ENCODE measurements at places on chromosomes 5 and 9. TPM values are rescaled to one million over a fixed set of nuclear protein-coding genes. Genes with fewer than 3 reads are reported as not detected.

DNA sequence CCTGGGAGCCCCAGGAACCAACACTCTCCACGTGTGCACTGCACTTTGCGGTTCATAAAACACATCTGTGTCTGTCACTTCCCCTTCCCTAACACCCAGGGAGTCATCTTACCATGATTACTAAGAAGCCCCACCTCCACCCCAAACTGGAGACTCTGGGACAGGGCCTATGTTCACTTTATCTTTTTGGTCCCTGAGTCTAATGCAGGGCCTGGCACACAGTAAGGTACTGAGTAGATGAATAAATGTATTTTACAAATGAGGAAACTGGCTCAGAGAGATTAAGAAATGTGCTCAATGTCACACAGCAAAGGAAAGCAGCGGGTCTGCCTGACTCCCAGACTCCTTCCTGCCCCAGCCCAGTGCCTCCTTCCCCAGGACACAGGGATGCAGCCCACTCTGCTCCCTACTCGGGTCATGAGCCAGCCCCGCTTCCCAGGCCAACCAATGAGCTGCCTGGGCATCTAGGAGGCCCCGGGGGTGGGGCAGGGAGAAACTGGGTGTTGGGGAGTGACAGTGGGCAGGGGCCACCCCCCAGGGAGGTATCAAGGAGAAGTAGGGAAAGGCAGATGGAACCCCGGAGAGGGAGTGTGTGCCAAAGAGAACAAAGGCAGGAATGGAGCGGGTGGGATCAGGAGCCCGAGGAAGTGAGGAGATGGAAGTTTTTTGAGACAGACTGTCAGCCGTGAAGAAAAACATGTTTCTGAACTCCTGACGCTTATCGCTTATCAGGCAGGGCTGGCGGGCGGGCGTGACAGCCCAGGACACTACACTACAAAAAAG, 30.5 kb downstream of the SHB start:
- H3K4me1 ChIP-seq = no peaks in the 10 kb centered on the region
- no peak for DNase-seq
- H3K27me3 ChIP-seq = no peaks in the 10 kb centered on the region
- no peak overlapping the region for H3K4me3 ChIP-seq

GRCh38 chr9:95316794-95317118, 753 bp downstream of the FANCC start:
- peak; percentile 59 for DNase-seq
- peaks cover 8% of the 10 kb centered on the region for H3K27me3 ChIP-seq
- peak overlapping the region; percentile 82 for H3K27ac ChIP-seq
- peaks cover 16% of the 10 kb centered on the region for H3K4me1 ChIP-seq
- peak overlapping the region; percentile 87 for H3K4me3 ChIP-seq

- H3K27ac ChIP-seq = no peak overlapping the region
- H3K4me3 ChIP-seq = no peak overlapping the region
- peaks cover 59% of the 10 kb centered on the region for H3K36me3 ChIP-seq
- peaks cover 2% of the 10 kb centered on the region for H3K4me1 ChIP-seq
- no peaks in the 10 kb centered on the region for H3K27me3 ChIP-seq
- no peak for DNase-seq
These were observed 41.5 kb downstream of the TENT4A start for GRCh38 chr5:6754766-6755165.

Gene MAMDC4
- total RNA-seq = 19.1 TPM

Gene PDCD1LG2
- 0.13 TPM for total RNA-seq

Gene SIMC1
- 21.5 TPM for total RNA-seq

- no peak for DNase-seq
- H3K27ac ChIP-seq = no peak overlapping the region
- H3K36me3 ChIP-seq = no peaks in the 10 kb centered on the region
- H3K4me3 ChIP-seq = peak overlapping the region; percentile 62
These were observed 647 bp downstream of the PDE8B start for GRCh38 chr5:77210964-77211690.

Gene PCDH1
- 0.87 TPM for total RNA-seq

- no peak overlapping the region for H3K4me3 ChIP-seq
- no peak for DNase-seq
- peaks cover 8% of the 10 kb centered on the region for H3K27me3 ChIP-seq
- no peaks in the 10 kb centered on the region for H3K36me3 ChIP-seq
- no peak overlapping the region for H3K27ac ChIP-seq
These were observed 109.8 kb upstream of the NFIL3 start for GRCh38 chr9:91533382-91533781.

Gene SLC34A3
- not detected for total RNA-seq

DNA sequence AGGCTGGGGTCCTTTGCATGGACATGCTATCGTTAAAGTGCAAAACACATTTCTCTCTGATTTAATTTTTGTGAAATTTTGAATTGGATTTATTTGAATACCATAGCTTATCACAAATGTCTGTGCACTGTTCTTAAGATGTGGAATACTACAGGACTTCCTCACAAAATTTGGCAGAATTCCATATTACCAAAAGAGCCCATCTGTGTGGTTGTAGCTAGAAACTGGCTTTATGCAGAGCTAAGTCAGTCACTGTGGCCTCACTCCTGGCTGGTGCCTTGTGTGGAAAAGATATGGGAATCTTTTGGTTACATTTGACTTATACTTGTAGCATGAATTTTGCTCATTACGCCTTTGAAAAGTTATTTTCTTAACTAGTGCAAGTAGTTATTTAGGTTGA, 35.5 kb downstream of the ACO1 start:
- H3K4me1 ChIP-seq = no peaks in the 10 kb centered on the region
- no peak overlapping the region for H3K4me3 ChIP-seq
- peaks cover 13% of the 10 kb centered on the region for H3K36me3 ChIP-seq
- no peak overlapping the region for H3K27ac ChIP-seq

GRCh38 chr9:37542895-37543294, 33.3 kb downstream of the FBXO10 start:
- H3K36me3 ChIP-seq = peaks cover 9% of the 10 kb centered on the region
- no peak overlapping the region for H3K4me3 ChIP-seq
- no peaks in the 10 kb centered on the region for H3K27me3 ChIP-seq

DNA sequence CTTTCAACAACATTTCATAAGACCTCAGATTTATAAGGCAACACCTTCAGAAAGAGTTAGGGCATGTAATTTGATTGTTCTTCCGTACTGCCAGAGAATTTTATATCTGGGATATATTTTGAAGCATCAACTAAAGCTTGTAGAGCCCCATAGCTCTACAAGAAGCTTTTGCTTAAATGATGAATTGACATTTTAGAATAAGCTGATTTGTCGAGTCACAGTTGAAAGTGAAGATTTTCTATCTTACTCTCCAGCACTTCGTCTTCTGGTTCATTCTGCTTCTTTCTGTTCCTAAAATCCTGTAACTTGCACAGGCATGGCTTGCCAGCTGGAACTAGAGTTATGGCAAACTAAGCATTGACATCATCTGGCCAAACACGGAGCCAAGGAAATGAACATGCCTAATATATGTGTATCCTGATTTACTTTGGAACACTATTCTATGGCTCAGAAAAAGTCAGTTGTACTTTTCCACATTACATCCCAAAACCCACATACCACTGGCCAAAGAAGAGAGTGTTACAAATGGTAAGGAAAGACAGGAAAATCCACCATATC, 68.6 kb upstream of the MAST4 start:
- DNase-seq = no peak
- no peak overlapping the region for H3K27ac ChIP-seq
- H3K36me3 ChIP-seq = no peaks in the 10 kb centered on the region
- H3K4me1 ChIP-seq = no peaks in the 10 kb centered on the region
- no peak overlapping the region for H3K4me3 ChIP-seq
- peaks cover 13% of the 10 kb centered on the region for H3K27me3 ChIP-seq

DNA sequence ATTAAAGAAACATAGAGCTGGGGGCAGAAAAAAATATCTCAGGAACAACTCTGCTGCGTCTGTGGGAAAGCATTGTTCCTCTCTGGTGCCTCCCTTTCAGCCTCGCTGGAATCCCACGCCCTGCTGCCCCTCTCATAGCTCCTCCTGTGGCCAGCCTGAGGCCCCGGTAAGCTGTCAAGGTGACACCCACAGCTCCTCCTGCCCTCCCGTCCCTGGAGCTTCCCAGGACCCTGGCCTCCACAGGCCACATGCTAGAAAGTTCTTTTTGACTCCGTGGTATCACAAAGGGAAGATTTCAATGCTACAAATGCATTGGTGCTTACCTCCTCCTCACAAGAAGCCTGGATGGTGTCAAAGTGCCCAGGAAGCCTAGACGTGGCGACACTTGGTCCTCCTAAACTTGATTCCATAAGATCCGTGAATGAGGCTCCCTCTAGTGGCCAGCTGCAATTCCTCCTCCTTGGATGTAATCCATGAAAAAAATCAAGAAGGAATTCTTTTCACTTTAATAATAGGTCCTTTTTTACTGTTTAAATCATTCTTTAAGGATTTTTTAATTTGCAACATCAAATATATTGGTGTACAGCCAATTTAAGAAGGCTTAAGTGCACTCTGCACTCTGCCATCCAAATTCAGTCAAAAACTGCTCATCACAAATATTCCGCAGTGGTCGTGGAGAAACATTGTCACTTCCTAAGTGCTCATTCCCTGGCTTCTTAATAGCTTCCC, 104.9 kb downstream of the CFAP90 start:
- peaks cover 6% of the 10 kb centered on the region for H3K27me3 ChIP-seq
- no peaks in the 10 kb centered on the region for H3K4me1 ChIP-seq
- DNase-seq = peak; percentile 67
- H3K36me3 ChIP-seq = no peaks in the 10 kb centered on the region
- H3K27ac ChIP-seq = no peak overlapping the region

GRCh38 chr9:104783588-104783987, 19.7 kb downstream of the NIPSNAP3B start:
- no peak for DNase-seq
- H3K27me3 ChIP-seq = no peaks in the 10 kb centered on the region
- H3K36me3 ChIP-seq = no peaks in the 10 kb centered on the region
- H3K4me3 ChIP-seq = no peak overlapping the region
- no peaks in the 10 kb centered on the region for H3K4me1 ChIP-seq

DNA sequence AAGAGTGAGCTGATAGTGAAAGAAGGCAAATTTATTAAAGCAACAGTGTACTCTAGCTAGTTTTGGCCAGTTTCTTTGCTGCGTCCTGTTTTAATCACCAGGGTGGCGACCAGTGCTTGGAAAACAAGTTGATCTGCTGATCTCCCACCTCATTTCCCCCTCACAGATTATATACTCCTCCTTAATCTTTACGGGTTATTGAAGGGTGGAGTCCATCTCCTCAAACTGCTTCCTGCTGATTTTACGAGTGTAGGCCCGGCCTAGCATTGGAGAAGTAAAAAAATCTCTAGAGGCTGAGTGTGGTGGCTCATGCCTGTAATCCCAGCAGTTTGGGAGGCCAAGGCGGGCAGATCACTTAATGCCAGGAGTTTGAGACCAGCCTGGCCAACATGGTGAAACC, 14.0 kb upstream of the CFAP95 start:
- DNase-seq = no peak
- no peaks in the 10 kb centered on the region for H3K4me1 ChIP-seq
- no peak overlapping the region for H3K27ac ChIP-seq
- no peak overlapping the region for H3K4me3 ChIP-seq
- H3K27me3 ChIP-seq = peaks cover 2% of the 10 kb centered on the region
- H3K36me3 ChIP-seq = no peaks in the 10 kb centered on the region

Gene DMXL1
- 20.8 TPM for total RNA-seq

DNA sequence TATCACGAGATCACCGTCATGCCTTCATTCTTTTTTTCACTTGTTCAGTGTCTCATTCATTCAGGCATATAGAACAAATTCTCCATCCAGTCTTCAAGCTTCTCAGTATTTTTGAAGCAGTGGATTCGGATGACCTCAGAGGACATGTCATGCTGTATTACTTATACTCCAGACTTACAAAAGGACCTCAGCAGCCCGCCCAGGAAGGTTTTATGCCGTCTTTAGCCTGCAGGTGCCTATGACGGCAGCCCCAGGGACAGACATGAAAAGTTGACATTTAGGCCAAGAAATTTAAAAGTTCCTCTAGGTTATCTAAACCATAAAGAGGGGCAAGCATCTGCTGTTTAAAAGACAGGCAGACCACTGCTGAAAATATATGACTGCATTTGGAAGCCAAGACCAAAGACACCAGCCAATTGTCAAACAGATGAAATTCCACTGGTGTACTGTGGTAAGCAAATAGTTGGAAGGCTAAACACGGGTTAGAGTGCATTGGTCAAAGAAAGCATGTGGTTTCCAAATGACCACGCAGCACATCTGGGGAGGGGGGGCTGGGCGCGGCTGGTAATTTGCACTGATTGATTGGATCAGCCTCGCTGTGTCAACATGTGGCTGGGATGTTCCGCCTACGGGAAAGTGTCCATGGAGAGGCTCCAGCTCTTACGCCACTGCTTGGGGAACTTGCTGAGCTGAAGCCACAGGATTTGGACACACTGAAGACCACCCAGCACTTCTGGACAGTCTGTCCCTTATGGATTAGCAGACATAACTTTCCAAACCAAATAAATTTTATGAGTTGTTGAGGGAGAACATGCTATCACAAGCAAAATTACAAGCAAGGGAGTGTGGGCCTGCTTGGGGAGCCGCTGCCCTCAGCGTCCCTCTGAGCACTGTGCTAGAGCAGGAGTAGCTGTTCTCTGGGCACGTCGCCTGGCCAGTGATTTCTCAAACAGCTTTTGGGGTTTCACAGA, 173.6 kb downstream of the FANCC start:
- DNase-seq = no peak
- no peaks in the 10 kb centered on the region for H3K4me1 ChIP-seq
- H3K27ac ChIP-seq = no peak overlapping the region
- no peak overlapping the region for H3K4me3 ChIP-seq
- H3K27me3 ChIP-seq = no peaks in the 10 kb centered on the region

Gene PCDHGA2
- total RNA-seq = not detected

Gene FAM114A2
- total RNA-seq = 26.9 TPM

- H3K27ac ChIP-seq = no peak overlapping the region
- DNase-seq = no peak
- H3K36me3 ChIP-seq = no peaks in the 10 kb centered on the region
These were observed 46.3 kb upstream of the TNFSF15 start for GRCh38 chr9:114852050-114852594.

Gene CPLANE1
- total RNA-seq = 4.9 TPM

DNA sequence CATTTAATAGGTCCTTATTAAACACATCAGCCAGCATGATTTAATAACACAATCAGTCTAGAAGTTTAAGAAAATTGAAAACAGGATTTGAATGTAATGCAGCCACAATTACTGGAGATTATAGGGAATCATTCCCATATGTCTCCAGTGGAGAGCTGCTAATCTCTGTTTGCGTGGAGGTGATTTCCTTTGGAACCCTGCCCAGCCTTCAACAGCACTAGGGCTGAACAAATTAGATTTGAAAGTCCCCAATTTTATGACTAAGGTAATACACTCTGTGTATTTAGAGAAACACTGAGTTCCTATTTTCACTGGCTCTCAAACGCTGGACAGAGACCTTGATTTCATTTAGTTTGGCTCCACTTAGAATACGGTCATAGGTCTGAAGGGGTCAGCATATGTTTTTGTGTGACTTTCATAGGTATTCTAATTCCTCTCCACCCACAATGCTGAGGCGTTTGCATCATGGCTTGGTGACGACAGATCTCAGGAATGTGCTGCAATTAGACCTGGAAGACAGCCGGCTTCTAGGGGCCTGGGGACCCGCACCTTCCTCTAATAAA, 508.3 kb downstream of the EBF1 start:
- H3K4me1 ChIP-seq = no peaks in the 10 kb centered on the region
- no peaks in the 10 kb centered on the region for H3K27me3 ChIP-seq
- no peak overlapping the region for H3K4me3 ChIP-seq
- H3K27ac ChIP-seq = no peak overlapping the region
- no peaks in the 10 kb centered on the region for H3K36me3 ChIP-seq

Gene NR2F1-AS1
- not detected for total RNA-seq

Gene TPPP
- total RNA-seq = 0.20 TPM

- H3K27me3 ChIP-seq = no peaks in the 10 kb centered on the region
- H3K27ac ChIP-seq = peak within 1 kb of the TSS; percentile 97
- peaks cover 62% of the 10 kb centered on the region for H3K4me1 ChIP-seq
These were observed at the start of gene TNFAIP8 for GRCh38 chr5:119355685-119356611. Gene TNFAIP8 (plus strand): TSS chr5:119356019. CDS start chr5:119356091, 72 bp downstream.

Gene LCN15
- not detected for total RNA-seq
